K562 (cell line): ENCODE measurements at places on chromosomes 5 and 9.

GRCh38 chr9:19641046-19641445, 147.8 kb downstream of the SLC24A2 start:
- peak; percentile 11 for DNase-seq

DNA sequence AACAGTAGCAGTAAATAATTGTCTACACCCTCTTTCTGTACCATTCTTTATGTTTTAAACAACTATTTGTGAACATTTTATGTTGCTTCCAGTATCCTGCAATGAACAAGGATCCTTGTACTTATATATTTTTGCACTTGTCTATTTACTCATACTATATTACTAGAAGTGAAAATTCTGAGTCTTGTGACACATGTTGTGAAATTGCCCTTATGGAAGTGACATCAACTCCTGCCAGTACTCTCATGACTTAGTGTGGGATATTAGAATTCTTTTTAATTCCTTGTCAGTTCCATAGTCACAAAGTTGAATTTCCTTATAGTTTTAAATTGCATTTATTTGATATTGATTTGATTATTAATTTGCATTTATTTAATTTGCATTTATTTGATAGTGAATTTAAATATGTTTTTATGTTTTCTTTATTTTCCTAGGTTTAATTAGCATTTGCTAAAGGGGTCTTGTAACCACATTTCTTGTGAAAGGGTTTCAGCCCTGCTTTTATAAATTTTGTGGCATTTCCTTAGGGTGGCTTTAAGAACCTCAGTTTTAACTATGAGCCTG, 27.7 kb downstream of the PARP8 start:
- DNase-seq = no peak

DNA sequence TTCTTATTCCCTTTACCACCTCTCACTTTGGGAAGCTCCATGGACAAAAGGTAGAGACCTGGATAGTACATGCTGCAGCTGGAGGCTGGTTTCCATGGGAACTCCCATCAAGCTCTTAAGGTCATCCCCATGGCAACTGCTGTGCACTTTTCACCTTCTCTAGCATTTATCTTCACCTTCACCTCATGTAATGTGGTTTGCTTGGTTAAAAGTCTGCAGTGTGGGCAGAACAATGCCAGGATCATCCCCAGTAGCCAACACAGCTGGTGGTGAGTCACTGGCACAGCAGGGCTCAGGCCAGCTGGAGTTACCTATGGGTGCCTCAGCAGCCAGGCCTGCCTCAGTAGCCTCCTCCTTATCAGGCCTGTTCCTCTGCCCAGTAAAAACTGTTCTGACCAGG, 210.5 kb downstream of the GRIA1 start:
- no peak for DNase-seq

GRCh38 chr9:96437454-96437853, 12.5 kb upstream of the HABP4 start:
- DNase-seq = no peak

DNA sequence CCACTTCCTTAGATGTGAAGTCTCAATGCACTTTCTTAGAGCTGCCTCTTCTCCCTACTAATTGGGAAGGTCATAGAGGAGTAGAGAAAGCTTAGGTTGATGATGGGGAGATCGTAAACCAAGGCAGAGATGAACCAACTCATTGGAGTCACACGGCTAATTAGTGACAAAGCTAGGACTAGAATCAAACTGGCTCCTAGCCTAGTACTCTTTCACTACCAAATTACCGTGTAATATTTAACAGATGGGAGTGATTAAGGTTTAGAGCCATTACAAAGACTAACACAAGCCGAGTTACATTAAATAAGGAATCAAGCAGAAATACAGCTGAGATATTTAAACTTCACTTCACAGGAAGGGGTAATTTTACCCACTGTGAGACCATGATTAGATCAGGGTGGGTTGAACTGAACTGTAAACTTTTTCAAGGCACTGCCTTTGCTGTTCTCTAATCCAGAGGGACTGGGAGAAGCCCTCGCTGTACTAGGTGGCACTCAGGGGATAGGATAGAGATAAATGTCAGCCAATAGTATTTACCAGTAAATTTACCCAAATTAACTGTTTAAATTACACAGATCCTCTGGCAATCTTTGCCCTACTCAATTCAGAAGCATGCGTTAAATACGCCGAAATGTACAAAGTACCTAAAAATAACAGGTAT, 166.4 kb upstream of the PIK3R1 start:
- no peak for DNase-seq
